ENCODE measurements at places on chromosomes 2 and 18.

DNA sequence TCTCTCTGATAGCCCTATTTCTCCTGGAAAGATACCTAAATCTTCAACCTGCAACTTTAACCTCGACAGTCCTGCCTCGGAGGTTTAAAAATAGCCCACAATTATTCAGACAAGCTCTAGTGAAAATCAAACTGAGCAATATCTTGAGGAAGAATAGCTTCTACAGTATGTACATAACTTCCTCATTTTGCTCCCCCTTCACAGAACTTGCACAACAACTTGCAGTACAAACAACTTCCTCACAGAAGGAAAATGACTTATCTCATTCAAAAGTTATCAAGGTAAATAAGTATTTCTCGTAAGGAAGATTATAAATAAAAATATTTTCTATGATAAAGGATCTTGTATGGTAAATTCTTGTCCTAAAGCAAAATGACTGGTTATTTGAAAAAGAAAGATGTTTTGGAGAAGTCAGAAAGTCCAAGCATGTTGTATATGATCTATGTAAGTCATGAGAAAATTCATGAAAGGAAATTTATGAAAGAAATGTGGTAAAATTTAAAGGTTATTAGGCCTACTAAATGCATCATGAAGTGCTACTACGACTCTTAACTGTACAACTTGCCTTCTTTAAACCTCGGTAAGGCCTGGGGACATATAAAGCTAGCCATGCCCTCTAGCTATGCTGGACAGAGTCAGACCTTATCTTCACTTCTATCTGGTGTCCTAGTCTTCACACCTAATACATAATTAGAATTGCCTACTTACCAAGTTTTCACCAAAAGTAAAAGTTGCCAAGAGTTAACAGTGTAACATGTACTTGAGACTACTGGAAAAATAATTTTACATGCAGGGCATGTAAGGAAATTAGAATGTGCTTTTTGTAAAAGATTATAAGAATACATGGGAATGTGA lies 394.5 kb downstream of the DLGAP1 start:
- no peak for DNase-seq

DNA sequence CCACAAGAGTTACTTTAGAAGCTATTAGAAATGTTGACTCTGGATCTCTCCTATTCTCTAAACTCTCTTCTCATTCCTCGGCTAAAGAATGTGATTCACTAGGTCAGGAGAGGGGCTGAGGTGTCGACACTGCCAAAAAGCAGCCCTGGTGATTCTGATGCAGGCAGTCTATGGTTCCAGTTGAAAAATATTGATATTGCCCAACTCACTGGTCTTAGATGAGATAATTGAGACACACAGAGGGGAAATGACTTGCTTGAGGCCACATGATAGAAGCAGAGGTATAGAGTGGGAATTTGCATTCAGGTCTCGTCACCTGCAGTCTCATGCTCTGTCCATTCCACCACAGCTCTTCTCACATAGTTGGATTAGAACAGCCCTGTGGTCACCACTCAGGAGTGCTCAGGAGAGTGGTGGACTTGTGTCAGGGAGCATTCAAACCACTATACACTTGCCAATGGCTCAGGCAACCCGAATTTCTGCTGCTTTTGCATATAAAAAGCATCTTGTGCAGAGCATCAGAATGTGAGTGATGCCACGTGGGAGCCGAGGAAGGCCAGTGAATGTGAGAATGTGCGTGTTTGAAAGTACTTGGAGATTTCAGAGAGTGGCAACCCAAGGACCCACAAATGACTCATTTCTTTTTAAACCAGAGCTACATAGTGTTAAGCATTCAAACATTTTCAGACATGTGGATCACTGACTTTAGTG lies 65.1 kb upstream of the CTLA4 start:
- DNase-seq = no peak

GRCh38 chr2:231308631-231309428 lies 86.7 kb upstream of the B3GNT7 start:
- no peak for DNase-seq

DNA sequence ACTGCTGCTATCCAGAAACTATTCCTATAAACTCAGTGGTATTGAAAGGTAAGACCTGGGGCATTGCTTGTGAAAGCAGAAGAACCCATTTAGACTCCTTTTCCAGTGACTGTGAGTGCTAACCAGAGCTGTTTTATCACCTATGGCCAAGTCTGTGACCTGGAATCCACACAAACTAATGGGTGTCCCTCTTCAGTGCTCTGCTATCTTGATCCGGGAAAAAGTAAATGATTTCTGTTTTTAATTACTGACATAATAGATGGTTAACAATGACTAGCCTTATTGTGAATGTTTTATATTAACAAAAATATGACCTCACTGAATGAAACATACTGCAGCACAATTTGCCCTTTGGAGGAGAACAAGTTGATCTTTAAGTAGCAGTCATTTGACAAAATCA lies 251.6 kb upstream of the MC4R start:
- DNase-seq = no peak

DNA sequence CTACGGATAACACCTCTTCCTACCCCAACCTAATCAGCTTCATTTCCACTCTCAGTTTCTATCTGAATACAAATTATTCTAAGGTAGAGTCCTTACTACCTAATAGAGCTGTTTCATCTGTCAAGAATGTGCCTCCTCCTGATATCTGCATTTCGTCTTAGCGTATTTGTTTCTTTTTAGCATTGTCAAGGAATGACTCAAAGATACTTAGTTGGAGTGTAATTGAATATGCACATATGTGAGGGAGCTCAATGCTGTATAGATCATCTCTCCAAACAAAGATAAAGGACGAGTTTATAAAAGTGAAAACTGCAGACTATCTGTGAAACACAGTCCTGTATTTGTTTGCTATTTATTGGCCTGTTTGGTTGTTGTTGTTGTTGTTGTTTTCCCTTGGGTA lies 2059.4 kb upstream of the CELF4 start:
- DNase-seq = no peak

DNA sequence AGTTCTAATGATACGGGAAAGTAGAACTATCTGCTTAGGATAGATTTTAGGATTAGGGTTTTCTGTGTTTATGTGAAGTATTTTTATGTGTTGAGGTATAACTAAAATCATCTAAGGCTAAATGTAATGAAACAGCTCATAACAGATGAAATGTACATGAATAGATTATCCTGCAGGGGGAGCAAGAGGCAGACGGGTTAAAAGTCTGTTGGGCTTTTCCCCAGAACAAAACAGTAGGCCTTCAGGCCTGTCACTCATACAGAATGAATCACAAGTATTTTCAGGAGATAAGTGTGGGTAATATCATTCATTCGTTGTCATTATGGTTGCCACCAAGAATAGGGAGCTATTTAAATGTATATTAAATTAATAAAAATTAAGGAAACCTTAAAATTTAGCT lies 107.9 kb upstream of the IL1R2 start:
- DNase-seq = no peak

DNA sequence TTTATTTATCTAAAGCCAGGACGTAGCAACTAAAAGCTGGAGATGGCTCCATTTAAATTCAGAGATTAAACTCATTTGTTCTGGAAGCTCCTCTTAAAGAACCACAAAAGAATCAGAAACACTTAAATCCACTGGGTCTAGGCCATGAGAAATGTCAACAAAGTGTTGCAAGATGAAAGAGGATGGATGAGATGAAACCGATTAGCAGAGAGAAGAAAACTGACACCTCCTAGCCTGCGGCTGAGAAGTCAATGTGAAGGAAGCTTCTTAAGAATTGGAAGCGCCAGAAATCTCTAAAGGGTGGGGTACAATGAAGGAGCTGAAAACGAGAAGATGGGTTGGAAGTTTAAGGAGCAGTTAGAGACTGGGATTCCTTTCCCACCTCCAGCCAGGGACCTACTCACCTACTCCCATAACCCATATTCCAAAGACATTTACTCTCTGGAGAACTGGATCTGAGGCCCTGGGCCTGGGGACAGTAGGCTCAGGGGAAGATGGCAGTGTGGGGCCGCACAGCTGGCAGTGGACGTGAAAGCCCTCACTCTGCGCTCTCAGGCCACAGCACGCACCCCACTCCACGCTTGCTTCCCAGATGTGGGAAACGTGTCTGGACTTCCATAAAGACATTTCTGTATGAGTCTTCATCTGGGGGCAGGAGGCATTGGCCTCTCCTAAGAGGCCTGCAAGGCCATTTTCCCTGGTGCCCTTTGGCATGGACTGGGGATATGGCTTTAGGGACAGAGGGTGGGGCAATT lies 188.4 kb downstream of the LOXHD1 start:
- no peak for DNase-seq

DNA sequence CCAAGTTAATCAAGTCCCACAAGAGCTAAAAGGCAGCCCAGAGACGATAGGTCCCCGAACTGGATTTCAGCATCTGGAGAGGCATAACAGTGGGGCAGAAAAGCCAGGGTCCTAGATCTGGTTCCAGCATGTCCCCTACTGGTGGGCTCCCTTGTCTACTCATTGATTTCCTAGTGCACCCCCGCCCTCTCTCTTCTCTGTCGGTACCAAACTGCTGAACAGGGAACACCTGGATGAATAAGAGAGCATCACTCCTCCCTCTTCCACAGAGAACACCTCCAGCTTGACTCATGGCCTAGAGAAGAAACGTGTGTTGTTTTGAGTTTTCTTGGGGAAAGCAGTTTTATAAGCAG lies 101.3 kb downstream of the FOXI3 start:
- no peak for DNase-seq

DNA sequence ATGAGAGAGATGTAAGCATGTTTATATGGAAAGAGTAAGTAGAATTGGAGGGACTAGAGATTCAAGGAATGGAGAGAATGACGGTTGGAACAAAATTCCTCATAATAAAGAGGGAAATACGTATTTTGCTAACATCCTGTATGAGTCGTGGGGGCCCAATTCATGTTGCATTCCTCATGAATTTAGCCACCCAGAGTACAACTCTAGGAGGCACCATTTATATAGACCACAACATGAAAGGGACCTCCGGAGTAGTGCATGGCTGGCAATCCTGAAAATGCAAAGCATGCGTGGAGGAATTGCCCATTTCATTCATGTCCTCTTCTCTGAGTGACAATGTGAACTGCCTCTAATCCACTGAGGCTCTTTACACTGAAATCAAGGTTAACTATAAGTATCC lies 168.2 kb downstream of the ZEB2 start:
- DNase-seq = no peak

GRCh38 chr2:217993817-217994463 lies 8.9 kb downstream of the TNS1 start:
- DNase-seq = no peak

DNA sequence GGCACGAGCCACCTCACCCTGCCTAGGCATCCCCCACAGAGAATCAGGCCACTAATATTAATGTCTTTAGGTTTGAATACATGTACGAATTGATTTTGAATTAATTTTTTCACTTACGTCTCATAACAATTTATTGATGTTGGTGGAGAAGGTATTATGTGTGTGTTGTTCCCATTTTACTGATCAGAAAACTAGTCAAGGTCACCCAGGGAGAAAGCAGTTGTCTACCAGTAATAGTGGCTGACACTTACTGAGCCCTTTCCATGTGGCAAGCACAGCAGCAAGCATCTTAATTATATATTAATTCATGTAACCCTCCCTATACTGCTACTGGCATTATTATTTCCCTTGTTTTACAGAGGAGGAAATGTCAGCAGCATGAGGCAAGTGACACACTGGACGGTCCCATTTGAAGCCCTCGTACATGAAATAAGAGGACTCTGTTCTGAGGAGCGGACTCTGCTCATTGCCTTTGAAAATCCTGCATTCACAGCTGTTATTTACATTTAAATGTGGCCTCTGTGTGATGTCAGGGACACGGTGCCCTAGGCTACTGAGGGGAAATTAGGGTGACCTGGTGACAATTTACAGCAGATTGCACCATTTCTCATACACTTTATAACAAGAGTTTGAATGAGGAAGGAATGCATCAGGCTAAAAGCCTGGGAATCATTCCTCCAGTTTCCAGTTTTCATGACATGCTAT lies 30.9 kb upstream of the KCNE4 start:
- no peak for DNase-seq

GRCh38 chr2:165456027-165456426 lies 13.5 kb upstream of the CSRNP3 start:
- DNase-seq = no peak

DNA sequence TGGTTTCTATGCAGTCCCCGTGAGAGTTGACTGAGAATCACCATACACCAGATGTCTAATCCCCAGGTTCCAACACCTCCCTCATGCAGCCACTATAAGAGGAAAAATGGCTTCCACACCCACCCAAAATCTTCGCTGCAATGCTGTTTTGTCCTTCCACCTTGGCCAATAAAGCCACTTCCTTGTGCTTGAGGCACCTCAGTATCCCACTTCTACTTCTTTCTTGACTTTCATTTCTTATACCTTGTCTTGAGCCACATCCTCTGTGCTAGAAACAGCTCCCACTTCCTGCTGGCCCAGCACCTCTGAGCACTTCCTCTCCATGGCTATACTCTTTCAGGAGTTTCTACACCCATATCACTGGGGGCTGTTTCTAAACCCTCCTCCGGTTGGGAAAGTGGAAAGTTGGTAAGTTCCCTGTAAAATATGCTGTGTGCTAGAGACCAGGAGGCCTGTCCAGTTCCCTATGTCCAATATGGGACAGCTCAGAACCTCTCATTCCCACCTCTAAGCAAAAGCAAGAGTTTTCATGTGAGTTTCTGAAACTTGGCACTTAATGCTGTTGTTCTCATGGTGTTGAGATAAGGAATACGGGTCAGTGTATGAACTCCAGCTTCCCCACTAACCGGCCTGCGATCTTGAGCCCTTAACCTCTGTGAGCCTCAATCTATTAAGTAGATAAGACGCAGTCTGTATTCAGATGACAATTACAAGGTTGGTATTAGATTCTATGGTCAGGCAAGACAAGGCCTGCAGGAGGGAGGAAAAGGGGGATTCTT lies 209.1 kb upstream of the ID2 start:
- no peak for DNase-seq

DNA sequence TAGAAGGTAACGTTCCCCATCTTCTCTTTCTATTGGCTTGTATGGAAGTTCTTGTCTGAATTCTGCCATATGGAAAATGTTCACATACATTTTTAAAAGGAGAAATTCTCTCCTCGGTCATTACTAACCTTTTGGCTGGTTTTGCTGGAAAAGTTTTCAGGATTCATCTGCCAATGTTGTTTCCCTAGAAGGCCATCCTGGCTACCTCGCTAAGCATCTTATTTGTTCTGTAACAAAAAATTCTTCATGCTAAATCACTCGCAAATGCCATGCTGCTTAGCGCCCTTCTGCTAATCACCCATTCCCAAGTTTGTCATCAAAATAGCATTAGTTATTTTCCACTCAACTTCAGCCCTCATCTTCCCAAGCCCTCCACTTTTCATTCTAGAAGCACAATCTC lies 262.0 kb downstream of the SLC8A1 start:
- no peak for DNase-seq

DNA sequence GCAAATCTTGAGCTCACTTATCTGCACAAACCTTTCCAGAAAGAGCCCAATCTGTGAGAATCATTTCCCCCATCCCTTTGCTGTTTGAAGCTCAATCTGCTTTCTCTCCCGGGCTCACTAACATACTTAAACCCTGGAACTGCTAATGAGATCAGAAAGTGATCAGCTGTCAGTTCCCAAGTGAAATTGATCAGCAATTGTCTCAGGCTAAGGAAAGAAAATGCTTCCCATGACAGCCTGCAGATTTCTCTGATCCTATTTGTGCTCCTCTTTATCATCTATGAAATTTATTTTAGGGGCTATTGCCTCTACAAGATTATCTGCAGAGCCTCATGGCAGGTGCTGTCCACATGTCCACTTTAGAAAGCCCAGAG lies 239.0 kb upstream of the CXCR4 start:
- no peak for DNase-seq

- no peak for DNase-seq
These were observed 504.5 kb upstream of the VRK2 start for GRCh38 chr2:57542081-57542480.

GRCh38 chr2:98087447-98088020 lies 567 bp downstream of the VWA3B start:
- DNase-seq = no peak
